ENCODE measurements at places on chromosomes 6 and 20.

DNA sequence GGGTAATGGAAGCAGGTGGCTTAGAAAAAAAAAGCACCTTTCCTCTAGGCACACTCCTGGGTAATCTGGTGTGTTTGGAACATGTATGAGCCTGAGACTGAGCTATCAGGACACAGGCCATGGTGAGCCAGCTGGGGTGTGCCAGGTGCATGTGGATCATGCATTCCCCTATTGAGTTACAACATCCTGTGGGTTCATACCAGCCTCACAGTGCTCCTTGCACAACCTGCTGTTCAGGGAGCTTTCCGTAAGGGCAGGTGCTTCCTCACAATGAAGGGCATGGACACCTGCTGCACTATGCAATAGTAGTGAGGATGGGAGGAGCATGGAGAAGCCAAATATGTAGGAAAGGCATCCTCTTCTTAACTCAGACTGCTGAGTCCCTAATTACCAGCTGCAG is 197.2 kb upstream of the SUPT3H start:
- DNase-seq = no peak

DNA sequence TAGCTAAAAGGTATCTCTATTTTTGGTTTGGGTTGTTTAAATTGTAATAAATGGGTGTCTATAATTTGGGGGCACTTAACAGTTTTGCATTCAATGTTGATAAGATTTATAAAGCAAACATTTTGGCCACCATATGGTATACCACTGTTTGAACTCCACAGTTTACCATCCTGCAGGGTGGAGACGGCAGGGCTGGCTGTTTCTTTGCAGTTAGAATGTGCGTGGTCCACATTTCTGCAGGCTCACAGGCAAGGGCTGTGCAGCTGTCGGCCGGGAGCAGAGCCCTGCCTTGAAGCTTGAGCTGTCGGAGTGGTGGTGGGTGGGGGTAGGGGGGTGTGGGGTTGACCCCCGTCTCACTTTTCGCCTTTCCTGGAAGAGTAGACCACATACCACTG is 135.9 kb downstream of the CDH4 start:
- no peak for DNase-seq

DNA sequence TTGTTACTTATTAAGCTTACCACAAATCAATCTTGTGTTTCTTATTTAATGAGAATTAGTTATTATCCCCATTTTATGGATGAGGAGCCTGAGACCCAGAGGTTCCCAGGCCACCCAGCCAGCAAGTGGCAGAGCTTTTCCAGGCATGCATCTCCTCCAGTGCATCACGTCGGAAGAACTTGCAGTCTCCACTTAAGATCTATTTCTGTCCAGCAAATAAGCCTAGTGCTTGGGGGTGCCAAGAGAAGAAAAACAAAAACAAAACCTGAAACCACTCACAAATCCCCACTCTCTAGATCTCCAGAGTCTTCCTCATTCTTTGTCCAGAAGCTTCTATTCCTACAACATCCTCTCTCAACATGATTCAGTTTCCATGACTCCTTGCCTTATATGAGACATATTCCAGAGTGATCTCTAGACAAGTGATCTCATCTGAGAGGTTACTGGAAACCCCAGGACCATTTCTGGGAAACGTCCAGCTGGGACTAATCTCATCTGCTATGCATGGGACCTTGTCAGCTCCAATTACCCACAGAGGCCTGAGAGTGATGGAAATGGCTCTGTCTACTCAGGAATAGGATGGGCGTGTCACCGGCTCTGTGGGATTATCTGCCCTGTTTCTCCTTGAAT is 4.1 kb downstream of the GUCA1B start:
- DNase-seq = no peak

- DNase-seq = no peak
These were observed 14.9 kb downstream of the AARS2 start for GRCh38 chr6:44298055-44298803.

GRCh38 chr20:52738081-52738480 is 234.1 kb upstream of the TSHZ2 start:
- no peak for DNase-seq

DNA sequence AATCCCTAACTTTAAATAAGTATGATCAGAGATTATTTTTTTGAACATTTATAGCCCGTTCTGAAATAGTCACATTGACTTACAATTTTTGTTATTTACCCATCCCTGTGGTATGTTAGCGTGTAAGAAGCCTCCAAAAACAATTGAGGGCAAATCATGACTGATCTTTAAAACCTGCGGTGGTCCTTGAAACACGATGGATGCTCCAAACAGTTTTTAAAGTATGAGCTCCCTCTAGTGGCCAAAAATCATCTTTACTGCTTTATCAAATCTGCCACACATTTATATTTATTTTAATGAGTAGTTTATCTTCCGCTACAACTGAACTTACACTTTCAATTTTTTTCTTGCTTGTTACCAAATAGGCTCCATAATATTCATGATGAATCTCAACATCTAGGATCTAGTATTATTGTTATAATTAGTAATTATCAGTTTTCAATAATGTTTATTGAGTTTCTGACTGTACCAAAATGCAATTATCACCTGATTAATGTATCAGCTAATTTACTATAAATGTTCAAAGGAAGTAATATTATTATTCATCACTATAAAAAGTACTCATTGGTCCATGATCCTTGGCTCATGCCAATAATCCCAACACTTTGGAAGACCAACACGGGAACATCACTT is 52.2 kb downstream of the MARCKS start:
- no peak for DNase-seq

- no peak for DNase-seq
These were observed 76.9 kb downstream of the NCOA3 start for GRCh38 chr20:47578543-47578942.

DNA sequence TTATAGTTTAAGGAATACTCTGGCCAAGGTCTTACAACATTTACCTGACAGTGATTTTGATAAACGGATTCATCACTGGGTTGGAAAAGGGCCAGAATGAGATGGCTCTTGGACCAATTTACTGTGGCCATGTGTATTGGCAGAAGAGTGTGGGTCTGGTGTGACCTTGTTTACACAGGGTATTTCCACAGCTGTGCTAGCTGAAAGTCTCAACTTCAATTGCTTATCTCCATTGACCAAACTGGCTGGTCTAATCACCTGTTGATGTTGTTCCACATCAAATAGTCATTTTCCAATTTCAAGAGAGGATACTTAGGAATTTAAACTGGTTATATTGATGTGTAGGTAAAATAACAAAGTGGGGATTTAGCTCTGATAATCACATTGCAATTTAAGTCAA is 501.6 kb upstream of the MAP3K7 start:
- no peak for DNase-seq

- DNase-seq = no peak
These were observed 79.0 kb upstream of the ZNF217 start for GRCh38 chr20:53672484-53673129.

- no peak for DNase-seq
These were observed 23.2 kb upstream of the UNC93A start for GRCh38 chr6:167267921-167268401.

DNA sequence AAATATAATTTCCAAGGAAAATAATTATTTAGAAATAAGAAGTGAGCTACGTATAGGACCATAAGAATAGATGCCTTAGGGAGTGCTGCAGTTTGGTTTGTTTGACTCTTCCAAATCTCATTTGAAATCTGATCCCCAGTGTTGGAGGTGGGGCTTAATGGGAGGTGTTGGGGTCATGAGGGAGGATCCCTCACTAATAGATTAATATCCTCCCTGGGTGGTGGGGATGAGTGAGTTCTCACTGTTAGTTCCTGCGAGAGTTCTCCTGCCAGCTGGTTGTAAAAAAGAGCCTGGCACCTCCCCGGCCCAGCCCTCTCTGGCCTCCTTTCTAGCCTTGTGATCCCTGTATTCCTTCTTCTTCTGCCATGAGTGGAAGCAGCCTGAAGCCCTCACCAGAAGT is 69.3 kb downstream of the RCAN2 start:
- no peak for DNase-seq

- no peak for DNase-seq
These were observed 6.2 kb downstream of the CSTL1 start for GRCh38 chr20:23445596-23446217.

GRCh38 chr6:167532410-167533288 is 207.8 kb downstream of the TTLL2 start:
- DNase-seq = no peak

DNA sequence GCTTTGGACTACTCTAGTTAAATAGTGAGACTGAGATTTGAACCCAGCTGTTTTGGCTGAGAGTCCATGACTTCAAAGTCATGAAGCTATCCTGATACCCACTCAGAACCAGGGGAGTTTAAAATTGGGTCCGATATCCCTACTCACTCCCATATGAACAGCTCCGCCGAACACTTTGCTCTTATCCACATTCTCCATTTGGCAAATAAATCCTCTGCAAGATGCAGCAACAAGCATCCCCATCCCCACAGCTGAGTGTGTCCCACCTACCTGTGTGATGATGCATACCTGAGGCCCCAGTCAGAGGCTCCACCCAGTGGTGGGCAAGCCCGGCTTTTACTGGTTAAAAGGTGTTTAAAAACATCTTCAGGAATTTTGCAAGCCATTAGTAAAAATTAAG is 108.3 kb upstream of the SLC24A3 start:
- DNase-seq = no peak

GRCh38 chr6:89468998-89469397 is 36.0 kb downstream of the ANKRD6 start:
- no peak for DNase-seq

DNA sequence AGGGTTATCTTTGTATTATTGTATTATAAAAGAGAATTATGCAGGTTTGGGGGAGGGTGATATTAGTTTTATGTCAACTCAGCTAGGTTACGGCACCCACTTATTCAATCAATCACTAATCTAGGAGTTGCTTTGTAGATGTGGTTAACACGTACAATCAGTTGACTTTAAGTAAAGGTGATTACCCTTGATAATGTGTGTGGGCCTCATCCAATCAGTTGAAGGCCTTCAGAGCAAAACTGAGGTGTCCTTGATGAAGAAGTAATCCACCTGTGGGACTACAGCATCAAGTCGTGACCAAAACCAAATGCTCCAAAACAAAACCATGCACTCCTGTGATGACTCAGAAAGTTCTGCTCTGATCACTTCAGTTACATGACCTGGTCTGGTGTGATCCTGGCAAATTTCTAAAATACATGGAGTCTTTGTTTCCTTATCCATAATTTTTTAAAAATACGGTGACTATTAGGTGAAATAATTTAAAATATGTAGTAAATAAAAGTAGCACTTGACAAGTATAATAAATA is 114.1 kb downstream of the IYD start:
- DNase-seq = no peak

DNA sequence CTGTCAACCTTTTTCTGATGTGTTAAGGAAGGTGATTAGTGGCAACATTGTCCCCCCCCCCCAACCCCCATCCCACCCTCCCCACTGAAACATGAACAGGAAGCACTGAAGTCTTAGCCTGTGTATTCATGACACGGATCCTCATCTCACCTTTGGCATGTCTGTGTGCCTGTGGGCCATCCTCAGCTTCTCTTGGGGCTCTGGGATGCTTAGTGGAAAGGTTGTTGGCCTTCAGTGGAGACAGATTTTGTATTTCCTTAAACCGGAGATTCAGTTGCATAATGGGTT is 93.6 kb downstream of the RREB1 start:
- DNase-seq = no peak

- DNase-seq = no peak
These were observed 21.0 kb downstream of the CST7 start for GRCh38 chr20:24970030-24970553.

GRCh38 chr6:147185216-147185615 is 19.0 kb upstream of the STXBP5 start:
- no peak for DNase-seq

DNA sequence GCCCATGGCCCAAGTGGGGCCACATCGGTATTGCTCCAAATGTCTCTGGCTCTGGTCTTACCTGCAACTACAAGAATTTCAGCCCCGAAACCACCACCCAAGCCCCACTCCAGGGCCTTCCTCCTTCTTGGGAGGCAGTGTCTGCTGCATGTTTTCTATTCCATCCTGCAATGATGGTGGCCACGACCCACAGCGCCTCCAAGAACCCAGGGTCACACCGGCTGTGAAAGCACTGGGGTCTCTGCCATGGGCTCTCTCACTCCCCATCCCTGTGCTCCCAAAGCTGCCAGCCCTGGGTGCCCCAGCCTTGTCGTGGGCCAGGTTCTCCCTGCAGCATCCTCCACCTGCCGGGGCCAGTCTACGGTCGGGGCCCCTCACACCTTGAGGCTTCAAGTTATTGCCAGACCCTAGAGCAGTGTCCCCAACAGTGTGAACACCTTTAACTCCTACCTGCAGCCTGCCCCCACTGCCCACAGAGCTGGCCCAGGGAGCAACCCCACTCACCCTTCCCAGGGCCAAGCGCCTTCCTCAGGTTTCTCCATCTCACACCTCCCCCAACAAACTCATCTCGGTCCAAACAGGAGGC is 115.4 kb downstream of the JPH2 start:
- no peak for DNase-seq

DNA sequence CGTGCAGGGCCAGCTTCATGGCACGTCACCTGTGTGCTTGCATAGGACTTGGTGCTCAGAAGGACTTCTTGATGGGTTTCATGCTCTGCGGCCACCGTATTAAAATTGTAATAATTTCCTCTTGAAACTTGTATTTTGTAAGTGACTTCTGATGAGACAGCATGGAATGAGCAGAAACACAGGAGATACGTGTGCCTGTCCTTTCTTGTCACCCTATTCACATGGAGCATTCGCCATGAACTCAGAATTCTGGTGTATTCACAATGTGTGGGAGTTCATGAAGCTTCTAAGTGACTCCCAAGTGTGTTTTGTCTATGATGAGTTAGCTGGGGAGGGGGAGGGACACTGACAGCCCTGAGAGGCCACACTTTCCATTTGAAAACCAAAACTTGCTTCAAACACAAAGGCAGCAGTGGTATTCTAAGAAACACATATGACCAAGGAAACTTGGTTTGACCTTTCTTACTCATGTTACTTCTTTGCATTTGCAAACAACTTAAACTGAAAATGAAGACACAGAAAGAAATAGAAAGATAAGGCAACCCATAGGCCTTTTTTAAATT is 92.1 kb upstream of the NEDD9 start:
- no peak for DNase-seq

DNA sequence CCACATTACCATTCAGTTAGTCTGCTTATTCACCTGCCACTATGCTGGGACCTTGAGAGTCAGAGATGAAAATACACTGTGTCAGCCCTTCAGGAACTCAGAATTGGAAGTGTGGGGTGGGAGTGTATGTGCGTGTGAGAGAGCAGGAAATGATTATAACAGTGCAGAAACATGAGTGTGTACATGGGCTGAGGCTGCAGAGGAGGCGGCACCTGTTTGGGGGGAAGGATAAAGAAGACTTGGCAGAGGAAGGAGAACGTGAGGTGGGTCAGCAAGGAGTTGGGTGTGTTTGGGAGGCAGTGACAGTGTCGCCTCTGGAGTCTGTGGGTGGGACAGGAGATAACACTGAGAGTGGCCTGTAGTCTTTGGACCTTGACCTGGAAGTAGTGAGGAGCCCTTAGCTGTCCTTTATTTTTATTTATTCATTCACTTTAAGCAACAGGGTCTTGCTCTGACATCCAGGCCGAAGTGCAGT is 3.1 kb downstream of the CHMP4B start:
- DNase-seq = no peak

Data from stimulated activated CD8-positive, alpha-beta memory T cell treated with anti-CD3 and anti-CD28 coated beads, Interleukin-7, amount 100 ng/mL, for 1 hour (primary cell).